GDM1 (cell line): ENCODE measurements at places on chromosomes 13 and 19.

DNA sequence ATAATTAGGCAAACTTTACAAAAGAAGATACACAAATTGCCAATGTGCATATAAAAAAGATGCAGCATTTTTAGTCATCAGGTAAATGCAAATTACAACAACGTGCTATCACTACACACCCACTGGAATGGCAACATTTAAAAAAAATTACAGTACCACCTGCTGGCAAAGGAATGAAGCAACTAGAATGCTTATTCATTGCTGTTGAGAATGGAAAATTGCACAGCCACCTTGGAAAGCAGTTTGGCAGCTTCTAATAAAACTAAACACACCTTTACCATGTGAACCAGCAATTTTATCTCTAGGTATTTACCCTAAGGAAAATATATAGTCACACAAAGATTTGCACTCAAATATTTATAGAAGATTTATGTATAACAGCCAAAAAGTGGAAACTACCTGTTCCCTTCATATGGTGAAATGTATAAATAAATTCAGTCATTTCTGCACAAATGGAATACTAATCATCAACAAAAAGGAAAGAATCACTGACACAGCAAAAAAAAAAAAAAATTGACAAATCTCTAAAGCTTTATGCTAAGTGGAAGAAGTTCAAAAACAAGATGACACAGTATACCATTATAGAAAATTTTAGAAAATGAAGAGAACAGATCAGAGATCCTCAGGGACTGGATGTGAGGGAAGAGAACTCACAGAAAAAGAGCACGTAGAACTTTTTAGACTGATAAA is 30.3 kb downstream of the OXGR1 start:
- no peak for DNase-seq

DNA sequence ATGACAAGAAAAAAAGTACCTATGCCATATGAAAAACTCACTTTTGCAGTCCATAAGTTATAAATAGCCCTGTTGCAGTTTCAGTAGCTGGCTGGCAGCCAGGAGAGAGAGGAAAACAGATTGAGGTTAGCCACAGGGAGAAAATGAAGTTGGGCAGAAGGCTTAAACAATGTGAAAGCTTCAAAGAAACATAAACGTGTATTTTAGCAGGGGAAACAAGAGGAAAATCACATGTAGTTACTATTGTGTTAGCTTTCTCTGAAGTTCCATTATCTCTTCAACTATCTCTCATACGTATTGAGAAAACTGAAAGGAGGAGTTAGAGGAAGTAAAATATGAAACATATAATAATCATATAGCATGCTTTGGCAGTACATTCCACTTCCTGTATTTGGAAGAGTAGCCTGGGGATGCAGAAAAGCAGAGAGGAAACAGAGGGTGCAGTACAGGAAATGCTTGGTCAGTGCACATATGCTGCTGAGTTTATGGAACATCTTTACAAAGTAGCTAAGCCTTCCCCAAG is 1551.1 kb downstream of the EFNB2 start:
- peak; percentile 71 for DNase-seq

DNA sequence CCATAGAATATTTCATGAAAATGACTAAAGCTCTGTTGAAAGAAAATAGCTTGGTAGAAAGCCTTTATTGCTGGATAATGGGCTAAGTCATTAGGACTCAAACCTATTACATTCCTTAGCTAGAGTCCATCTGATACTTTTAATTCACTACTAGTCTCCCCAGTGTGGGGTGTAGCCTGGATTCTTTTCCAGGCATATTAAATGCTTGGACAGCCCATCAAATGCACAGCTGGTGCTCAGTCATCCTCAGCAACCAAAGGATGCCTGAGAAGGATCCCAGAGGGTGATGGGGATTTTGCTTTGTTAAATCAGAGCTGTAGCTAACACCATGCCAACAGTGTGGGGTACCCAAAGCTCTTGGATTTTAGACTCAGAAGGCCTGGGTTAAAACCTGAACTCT is 153.5 kb downstream of the DLEU7 start:
- DNase-seq: no peak

DNA sequence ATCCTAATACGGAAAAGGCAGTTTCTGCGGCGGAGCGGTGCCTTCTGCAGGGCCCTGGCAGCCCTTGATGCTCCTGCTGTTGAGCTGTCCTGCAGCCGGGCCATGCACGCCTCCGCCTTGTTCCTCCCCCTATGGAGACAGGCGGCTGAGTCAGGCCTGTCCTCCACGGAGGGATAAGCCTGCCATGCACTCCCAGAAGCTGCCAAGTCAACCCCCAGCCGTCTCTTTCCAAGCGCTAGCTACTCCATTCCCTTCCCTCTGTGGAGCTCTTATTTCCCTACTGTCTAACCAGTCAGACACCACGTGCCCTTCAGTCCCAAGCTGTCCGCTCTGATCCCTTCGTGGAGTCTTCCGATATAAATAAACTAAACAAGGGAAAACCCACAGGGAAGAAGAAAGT is 197.0 kb downstream of the COL4A1 start:
- no peak for DNase-seq

GRCh38 chr13:46968450-46968849 is 71.6 kb upstream of the HTR2A start:
- no peak for DNase-seq

DNA sequence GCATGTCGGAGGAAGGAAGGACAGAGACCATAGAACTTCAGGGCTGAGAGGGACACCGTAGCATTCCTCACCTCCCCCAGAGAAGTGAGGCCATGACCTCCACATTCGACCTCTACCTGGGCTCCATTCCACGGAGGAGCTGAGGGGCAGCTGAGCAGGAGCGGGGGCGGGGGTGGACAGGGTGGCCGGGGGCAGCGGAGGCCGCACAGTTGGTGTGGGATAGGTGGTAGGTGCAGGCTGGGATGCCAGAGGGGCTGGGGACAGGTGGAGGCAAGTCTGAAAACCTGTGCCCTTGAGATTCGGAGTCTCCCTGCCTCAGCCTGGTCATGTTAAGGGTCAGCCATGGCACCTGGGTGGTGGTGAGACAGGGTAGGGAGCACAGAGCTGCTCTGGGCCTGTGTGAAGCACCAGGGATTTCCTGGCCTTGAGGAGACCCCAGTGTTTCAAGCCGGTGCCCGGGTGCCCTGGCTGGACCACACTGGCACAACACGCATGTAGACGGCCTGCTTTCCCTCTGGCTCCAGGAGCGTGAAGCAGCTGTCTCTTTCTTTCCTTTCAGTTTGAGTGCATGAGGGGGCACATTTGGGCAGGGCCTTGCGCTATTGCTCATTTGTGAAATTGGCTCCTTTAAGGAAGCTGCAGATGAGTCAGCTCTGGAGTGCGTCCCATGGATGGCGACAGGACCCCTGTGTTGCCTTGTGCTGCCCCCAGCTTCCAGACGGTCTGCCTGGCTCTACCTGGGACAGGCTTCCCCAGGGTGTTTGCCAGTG is 51.8 kb downstream of the TSSK6 start:
- DNase-seq: no peak

DNA sequence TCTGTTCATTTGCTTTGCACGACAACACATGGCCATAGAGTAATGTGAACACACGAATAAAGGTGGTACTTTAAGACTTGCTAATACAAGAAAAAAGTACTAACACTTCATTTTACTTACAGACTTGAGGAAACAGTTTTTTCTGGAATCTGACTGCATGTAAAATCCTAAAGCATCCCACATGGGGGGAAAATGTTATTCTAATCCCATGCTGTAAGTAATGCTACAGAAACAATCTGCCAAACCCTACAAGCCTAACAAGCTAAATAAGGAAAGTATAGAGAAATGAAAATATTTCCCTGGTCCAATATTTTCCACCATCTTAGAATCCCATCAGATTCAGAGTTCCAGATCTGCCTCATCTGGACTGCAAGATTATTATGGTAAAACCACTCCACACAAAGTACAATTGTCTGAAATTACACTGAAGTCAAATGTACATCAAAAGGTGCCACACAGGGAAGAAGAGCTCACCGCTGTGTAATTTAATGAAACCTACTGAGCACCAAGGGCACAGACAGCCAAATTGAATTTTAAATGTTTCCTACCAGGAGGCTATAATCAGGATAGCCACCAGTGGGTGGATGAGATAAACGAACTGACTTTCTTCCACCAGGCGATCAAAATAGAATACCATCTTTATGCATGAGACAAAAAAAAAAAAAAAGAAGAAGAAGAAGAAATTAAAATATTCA is 22.0 kb downstream of the LHFPL6 start:
- DNase-seq: no peak

- DNase-seq: no peak
Measured at GRCh38 chr19:54462047-54462654, 1.4 kb downstream of the LENG9 start.

- DNase-seq: no peak
Measured at GRCh38 chr19:43315851-43316250, 37.6 kb upstream of the CD177 start.

DNA sequence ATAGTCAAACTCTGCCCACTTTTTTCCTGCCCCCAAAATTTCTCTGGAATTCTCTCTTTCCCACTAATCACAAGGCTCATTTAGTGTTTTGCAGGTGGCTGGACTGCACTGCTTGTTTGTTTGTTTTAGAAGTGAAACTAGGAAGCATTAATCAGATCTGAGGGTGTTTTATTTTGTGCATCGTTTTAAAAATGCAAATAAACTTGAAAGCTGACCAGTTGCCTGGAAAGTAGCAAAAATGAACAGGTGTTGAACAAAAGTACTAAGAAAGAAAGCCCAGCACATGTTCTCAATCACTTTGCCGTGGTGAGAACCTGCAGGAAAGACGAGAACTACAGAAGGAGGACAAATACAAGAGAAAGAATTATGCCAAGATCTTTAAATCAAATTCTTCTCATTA is 365.5 kb downstream of the PCDH9 start:
- no peak for DNase-seq

DNA sequence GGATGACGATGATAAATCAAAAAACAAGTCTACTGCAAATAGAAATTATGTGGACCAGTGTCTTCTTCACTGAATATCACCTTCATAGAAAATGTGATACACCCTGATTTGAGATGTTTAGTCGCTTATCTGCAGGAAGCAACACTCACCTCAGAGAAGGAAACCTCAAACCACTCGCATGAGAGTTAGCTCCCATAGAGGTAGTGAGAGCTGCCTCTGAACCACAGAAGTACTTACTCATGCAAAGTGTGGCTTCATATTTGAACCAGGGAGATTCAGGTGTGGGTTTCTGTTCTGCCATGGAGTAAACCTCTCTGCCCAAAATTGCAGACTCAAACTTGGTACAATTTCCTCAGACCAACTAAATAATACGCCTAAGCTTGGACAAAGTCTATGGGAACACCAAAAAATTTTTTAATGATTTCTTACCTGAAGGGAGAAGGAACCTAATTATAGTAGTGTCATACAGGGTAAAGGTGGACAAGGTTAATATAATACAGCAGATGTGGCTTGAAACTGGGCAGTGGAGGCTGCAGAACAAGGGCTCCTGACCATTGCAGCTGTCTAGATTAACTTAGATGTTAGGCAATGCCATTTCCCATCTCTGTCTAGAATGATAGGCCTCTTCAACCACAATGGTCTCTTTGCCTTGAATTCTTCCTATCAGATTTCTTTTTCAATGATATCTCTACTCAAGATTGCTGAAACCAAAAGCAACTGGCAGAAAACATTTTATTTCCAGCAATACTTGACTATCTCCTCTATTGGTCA is 29.6 kb upstream of the RCBTB2 start:
- peak; percentile 82 for DNase-seq

DNA sequence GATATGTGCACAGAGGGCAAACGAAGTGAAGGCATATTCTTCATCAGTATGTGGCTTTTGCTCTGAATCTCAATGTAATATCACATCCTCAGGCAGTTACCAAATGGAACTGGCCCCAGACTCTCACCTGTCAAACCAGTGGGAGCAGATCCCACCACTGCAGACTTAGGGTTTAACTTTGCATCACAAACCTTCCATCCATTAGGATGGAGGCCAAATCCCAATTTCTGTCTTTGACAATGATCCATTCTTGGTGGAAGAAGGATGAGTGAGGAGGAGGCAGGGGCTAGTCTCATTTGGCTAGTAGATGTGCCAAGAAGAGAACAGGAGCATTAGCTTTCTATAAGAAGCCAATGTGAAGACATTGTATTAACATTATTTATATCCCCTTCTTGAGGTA is 413.5 kb upstream of the SPRY2 start:
- no peak for DNase-seq

DNA sequence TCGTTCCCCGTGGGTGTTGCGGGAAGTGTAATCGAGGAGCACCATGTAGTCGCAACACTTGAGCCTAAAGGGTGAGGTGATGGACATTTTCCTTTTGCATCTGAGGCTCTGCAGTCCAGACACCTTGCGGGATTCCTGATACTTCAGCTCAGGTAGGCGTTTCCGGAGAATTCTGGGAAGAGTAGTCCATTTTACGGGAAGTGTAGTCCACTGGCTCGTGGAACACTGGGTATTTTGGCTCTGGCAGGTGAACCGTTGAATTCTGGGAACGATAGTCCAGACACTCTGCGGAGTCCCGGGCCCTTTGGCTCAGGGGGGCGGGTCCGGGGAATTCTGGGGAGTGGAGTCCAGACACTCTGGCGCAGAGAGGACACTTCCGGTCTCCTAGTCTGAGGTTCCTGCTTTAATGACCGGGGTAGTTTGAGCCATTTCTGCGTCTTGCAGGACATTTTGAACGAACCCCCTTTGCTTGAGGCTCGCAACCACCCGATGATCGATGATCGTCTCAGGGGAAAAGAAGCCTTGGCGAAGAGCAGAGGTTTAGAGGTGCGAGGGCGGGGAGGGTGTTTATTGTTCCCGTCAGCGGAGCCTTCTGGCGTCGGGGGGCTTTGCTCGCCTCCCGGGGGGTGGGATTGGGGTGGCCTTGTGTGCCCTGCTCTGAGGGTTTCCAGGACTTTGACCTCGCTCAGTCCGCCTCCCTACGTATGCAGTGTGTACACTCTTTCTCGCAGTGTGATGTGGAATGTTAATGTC is at the start of gene ZNF223:
ZNF223 (plus strand) TSS at position 387 of the 753 bp plus-strand sequence. CDS start 3,141 bp downstream, outside the sequence.
- DNase-seq: no peak

- no peak for DNase-seq
Measured at GRCh38 chr19:20611866-20612265, 46.3 kb upstream of the ZNF737 start.

DNA sequence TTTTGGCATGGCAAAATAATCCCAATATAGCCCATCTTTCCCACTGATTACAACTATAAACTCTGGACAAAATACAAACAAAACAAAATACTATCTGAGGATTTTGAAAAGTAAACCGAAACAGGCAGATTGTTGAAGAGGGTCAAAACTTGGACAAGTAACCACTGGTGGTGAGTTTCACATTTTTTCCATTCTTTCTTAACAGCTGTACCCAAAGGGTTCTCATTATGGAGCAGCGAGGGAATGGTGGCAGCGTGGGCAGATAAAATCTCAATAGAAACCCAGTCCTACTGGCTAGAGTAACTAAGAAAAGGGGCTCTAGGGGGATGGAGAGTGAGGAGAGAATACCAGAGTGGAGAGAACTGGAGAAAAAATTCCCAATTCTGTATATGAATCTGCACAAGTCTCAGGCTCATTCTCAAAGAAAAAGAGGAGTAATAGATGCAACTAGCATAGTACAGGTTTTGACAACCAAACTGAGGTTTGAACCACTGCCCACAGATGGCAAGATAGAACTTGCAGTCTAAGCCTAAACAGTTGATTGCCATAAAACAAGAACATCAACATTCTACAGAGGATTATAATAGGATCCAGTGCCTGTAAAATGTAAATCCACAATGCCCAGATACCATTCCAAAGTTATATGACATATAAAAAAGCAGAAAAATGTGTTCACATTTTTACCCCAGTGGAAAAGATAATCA is 284.5 kb downstream of the KCNRG start:
- DNase-seq: no peak

- DNase-seq: no peak
Measured at GRCh38 chr13:110261166-110262081, 45.5 kb downstream of the COL4A1 start.

- peak; percentile 45 for DNase-seq
Measured at GRCh38 chr19:17391371-17392151, 2.4 kb downstream of the CCDC194 start.

- no peak for DNase-seq
Measured at GRCh38 chr13:103607995-103608394, 541.8 kb upstream of the SLC10A2 start.
